ENCODE measurements at places on chromosomes 7 and 10.

GRCh38 chr7:104231054-104232046 lies 23.5 kb upstream of the ORC5 start:
- DNase-seq, result no peak

- no peak for DNase-seq
These were observed 26.7 kb downstream of the TSPAN14 start for GRCh38 chr10:80480852-80481251.

- no peak for DNase-seq
These were observed 50.3 kb downstream of the JAZF1 start for GRCh38 chr7:28130277-28130676.

DNA sequence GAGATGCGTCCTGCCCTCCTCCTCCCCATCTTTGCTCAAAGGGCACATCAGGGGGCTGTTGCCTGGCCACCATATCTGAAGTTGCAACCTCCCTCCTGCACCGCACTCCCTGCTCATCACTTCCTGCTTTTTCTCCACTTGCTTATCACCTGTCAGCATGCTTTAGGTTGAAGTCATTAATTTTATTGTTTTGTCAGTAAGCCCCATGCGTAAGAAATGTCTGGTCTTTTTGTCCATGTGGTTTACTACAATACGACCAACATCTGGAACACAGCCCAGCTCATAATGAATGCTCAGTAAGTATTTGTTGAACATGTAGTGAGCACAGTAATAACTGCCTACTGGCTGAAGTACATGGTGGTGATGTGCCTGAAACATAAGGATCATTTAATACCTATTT lies 71.6 kb upstream of the GJD4 start:
- DNase-seq, result no peak

All from cortex of kidney (tissue), 1 donor.